ENCODE measurements at places on chromosomes 1 and 21.

- DNase-seq = no peak
Observed at GRCh38 chr1:221170171-221170570, 290.9 kb downstream of the HLX start.

- no peak for DNase-seq
Observed at GRCh38 chr1:100428160-100428559, 75.9 kb downstream of the CDC14A start.

DNA sequence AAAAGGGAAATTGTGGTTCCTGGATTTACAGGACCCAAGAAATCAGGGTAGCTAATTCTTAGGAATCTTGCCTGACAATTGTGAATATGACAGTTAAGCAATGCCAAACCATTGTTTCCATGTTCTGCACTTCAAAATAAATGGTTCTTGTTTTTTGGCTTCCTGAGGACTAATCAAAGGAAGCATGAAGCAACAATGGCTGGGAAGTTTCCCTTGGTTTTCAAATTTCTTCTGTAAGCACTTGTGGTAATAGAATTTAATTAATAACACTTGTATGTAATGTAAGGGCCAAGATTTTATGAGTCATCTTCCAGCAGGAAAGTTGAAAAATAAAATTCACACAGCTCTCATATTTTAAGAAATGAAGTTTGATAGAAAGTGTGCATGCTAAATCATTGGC, 31.7 kb downstream of the JAM2 start:
- DNase-seq = no peak

DNA sequence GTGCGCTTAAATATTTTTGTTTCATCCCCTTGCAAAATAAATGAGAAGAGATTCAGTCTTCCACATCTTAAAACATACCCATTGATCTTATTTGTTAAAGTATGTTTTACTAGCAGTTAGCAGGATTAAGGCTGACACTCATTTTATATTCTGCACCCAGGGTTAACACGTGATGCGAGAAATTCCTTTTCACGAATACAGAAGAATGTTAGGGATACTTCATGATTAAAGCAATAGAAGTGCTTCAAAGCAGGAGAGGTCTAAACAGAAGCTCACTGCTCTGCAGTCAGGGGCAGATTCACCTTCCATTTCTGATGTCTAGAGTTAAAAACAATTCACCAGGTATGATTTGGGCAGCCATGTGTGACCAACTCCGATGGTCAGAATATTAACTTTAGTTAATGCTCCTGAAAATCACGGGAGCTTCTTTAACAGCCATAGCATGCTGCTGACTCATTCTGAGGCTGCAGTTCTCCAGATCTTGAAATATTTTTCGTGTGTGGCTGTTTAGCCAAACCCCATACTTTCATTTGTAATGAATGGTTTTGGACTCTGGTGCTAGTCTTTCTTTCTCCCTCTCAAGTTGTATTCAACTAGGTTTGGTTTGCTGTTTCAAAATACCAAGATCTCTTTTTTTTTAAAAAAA, 19.7 kb downstream of the BCAR3 start:
- DNase-seq = no peak

DNA sequence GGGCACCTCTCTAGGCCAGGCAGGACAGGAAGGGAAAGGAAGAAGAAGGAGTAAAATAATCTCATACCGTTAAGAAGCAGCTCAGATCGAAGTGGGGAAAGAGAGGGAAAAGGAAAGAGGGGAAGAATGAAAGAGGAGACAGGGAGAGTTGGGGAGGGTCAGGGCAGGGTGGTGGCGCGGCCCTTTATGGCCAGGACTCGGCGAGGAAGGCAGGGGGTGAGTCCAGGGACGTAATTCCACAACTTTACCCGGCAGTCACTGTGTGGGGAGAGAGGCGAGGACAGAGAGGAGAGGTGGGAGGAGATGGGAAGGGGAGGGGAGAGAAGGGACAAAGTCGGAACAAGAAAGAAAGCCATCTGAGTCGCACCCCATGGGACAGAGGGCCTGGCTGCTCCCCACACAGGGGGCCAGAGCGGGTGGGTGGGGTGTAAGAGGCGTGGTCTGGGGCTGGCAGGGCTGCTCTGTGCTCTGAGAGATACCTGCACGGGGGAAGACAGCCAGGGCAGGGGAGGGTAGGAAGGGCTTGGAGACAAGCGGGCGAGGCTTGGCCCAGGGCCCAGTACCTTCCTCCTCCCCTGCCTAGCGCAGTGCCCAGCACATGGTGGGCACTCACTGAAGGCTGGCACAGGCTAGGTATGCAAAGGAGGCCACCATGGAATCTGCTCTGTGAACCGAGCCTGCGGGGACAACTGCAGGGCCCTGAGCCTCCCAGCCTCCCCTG, 49.4 kb downstream of the KIF21B start:
- no peak for DNase-seq

DNA sequence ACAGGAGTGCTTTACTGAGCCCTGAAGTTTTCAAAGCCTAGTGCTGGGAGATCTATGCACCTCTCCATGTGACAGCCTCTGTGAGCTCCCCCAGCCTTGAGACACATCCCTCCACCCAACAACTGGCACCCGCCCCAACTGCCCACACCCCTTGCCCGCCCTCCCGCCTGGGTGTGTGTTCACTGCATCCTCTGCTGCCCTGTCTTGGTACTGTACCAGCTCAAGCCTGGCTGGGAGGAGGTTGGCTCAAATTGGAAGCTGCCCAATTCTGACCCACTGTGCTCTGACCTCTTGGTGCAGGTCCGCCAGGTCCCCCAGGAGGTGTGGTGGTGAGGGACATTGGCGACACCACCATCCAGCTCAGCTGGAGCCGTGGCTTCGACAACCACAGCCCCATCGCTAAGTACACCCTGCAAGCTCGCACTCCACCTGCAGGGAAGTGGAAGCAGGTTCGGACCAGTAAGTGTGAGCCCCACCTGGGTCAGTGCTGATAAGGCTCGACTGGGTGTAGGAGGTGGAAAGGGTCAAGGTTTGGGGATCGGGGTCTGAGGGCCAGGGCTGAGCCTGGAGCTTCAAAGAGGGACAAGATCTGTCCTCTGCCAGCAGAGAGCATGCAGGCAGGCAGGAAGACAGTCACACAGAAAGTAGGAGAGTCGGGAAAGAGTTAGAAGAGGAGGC, 18.0 kb downstream of the TMEM81 start:
- DNase-seq = peak; percentile 5

All from CD4-positive, alpha-beta T cell treated with Interleukin-15 for 1 hour (primary cell).